ENCODE measurements at places on chromosomes 3 and 15.

DNA sequence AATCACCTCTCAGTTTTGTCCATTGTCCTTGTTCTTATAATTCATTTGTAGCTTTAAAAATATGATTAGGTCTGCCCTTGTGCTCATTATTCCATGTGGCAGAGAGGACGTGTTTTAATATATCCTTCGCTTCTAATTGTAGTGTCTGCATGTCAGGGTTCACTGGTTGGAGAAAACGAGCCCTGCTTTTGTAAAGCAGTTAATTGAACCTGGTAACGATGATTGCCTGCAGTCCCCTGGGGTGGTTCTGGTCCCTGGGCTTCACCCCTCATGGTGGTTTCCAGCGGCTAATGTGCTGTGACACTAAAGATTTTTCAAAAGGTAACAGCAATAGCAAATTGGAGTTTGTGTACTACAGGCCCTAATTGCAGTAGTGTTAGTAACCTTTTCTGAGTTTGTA is 299.6 kb downstream of the CACNA2D3 start:
- no peak for DNase-seq

GRCh38 chr3:15284121-15284889 is 48.1 kb downstream of the SH3BP5 start:
- DNase-seq, result no peak

- no peak for DNase-seq
These were observed 285.2 kb downstream of the ADAMTS17 start for GRCh38 chr15:100056411-100057072.

GRCh38 chr3:106215047-106215446 is 346.2 kb upstream of the CBLB start:
- DNase-seq, result no peak

- no peak for DNase-seq
These were observed 335.8 kb downstream of the MECOM start for GRCh38 chr3:169327546-169328356.

- DNase-seq, result no peak
These were observed 17.6 kb downstream of the C15orf62 start for GRCh38 chr15:40787344-40787841.

- no peak for DNase-seq
These were observed 55.7 kb downstream of the OXNAD1 start for GRCh38 chr3:16320711-16321110.

- DNase-seq, result no peak
These were observed 58.5 kb downstream of the DCUN1D1 start for GRCh38 chr3:182921665-182922355.

GRCh38 chr3:52773361-52774065 is 2.8 kb upstream of the NEK4 start:
- no peak for DNase-seq

DNA sequence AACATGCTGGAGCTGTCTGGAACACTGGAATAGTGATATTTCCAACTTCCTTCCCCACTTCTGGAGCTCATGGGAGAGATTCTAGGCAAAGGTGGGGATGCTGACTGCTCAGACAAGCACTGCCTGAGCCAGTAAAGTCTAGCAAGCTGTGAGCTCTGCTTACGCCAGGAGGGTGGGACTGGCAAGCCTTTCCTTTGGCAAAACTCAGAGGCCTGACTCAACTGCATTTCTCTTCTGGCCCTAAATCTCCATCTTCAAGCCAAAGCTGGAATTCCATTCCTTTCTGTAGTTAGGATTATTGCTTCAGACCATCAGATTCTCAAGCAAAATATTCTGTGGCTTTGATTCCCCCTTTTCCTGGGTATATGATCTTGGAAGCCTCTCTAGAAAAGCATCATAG is 20.3 kb upstream of the EPB42 start:
- DNase-seq, result no peak

DNA sequence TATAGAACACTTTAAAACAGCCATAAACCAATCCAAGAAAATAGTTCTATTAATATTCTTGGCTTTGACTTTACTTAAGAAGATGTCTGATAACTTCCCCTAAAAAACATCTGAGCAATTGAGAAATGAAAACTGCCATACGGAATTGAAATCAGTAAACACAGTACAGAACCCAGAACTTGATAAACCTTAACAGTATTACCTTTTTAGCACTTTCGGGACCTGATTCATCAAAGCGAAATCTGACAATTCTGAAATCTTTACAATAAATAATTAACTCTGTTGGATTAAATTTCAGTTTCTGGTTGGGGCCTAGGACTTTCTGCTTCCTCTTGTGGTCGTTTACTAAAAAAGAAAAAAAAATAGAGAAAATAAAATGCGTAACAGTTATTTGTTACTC is 17.3 kb downstream of the MTMR10 start:
- DNase-seq, result no peak

DNA sequence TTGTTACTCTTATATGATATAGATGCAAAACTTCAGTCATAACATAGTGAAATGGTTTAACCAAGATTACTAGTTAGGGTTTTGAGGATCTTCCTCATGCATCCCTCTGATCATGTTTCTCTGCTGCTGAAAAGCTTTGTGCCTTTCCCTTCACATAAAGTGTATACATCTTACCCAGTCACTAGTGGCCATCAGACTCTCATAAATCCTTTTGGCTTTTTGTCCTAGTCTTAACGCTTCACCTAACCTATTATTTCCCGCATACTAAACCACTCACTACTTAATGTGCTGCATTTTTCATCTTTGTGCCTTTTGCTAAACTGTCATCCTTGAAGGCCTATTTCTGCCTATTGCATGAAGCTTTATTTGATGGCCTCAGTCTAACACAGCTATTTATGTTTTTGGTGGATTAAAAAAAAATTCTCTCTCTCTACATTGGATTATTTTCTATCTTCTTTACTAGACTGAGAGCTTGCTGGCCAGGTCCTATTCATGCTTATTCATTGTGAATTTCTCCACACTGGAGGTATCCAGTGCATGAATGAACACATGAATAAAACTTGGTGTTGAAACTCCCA is 717.6 kb upstream of the GOLIM4 start:
- DNase-seq, result no peak

DNA sequence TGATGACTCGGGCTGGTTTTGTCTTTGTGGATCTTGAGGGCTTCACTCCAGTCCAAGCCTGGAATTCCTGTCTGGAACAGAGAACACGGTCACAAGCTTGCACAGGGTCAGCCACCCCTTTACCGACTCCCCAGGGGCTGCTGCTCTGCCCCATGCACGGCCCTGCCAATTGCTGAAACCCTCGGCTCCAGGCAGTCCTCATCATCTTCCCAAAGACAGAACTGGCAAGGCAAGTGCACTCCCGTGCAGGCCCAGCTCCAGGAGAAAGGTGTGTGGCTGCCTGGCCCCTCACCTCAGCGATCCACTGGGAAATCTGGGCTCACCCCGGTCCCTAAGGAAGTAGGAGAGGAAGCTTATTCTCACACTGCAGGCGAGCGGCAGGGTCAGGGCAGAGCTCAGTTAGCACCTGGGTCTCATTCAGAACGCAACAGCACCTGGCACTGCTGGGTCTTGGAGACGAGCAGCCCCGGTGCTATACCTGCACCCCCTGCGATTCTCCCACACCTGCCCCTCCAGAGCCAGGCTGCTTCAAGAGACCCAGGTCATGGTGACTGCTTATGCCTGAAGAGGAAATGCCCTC is 7.2 kb downstream of the MAP6D1 start:
- no peak for DNase-seq

- DNase-seq, result no peak
These were observed 400.9 kb downstream of the PLOD2 start for GRCh38 chr3:145760036-145760435.

GRCh38 chr15:58387130-58387529 is 44.7 kb upstream of the LIPC start:
- no peak for DNase-seq

DNA sequence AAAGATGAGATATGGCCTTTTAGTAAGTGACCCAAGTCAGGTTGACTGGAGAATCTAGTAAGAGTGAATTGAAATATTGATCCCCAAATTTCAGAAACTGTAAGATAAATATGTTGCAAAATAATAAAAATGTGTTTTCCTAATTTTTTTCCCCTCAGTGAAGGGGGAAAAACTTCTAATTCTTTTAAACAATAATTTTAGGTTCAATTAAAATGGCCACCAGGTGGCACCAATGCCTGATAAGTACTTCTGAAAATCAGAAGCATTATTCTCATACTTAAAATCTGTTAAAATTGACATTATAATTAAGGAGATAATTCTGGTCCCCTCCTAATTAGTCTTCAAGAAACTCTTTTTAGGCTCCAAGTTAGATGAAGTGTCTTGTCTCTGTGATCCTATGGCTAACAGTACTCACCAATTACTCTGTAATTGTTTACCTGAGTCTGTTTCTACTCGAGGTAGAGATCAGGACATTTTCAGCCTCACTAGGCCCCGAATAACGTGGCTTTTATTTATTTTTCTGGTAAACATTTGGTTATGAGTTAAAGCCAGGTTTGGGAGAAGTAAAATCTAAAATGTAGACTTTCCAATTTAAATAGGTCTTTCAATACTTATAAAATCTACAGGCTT is 52.6 kb downstream of the NMD3 start:
- peak; percentile 74 for DNase-seq

DNA sequence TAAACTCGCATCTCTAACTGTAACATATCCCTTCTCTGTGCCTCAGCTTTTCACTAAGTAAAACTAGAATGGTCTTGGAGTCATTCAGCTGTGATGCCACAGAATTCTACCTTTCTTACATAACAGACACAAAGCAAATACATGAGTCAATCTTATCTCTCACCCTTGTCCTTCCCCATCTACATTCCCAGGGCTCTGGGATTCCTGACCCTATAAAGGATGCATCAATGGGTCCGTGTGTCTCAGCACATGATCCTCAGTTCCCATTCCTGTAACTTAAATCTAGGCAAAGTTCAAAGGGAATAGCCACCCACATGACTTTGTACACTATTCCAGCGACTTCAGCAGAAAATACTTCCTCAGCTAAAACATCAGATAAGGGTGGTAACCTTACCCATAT is 11.8 kb upstream of the ARL8B start:
- no peak for DNase-seq

GRCh38 chr15:41620536-41621199 is 39.5 kb upstream of the MGA start:
- DNase-seq, result no peak

DNA sequence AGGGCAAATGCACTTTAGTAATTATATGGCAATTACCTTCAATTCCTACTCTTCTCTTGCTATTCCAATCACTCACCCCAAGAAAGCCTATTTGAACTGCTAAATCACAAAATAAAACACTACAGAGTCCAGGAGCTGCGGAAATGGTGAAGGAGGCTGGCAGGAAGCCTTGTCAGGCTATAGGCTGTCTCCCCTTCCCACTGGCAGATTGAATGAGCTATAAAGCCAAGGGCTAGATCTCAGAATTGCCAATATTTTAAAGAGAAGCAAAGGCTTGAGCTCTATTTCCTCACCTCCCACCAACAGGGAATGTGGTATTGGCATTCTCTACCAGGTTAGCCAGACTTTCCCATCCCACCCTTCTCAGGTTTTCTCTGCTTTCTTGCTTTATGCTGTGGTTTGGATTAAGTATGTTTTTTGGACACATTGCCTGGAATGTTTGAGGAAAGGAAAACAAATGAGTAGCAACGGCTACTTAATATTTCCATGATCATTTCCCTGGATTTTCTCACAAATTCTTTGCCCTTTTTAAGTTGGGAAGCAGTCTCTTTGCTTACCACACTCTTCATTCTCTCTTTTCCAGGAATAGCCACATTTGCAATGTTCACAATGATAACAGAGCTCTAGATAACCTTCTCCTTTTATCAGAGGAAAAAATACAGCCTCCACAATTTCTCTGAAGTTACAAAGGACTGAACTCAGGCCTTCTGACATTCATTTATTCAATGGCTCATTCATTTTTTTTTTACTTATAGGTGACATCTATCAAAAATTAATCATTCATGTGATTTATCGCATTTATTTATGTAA is 1125.4 kb downstream of the ROBO1 start:
- no peak for DNase-seq

DNA sequence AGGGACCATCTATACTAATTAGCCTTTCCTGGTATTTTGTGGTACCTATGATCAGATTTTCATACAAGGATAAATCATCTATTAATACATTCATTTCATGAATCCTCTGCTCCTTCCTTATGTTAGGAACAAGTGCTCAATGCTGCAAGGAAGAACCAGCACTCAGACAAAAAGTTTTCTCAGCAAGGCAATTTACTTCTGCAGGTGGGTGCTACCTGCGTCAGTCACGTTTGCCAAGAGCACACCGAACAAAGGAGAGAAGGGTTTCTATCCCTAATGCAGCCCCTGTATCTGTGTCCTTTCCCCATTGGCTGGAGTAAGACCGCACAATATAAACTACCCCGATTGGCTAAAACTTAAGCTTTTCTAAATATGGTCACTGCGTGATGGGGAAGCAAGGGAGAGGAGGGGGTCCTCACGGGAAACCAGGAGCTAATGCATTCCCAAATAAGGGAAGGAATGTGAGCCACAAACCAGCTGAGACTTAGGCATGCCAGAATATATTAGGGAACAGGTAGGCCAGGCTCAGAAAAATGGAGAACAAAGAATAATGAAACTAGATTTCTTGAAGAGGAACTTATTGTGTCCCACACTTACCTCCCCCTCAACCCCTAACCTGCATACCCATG is 76.5 kb downstream of the AQR start:
- DNase-seq, result no peak

DNA sequence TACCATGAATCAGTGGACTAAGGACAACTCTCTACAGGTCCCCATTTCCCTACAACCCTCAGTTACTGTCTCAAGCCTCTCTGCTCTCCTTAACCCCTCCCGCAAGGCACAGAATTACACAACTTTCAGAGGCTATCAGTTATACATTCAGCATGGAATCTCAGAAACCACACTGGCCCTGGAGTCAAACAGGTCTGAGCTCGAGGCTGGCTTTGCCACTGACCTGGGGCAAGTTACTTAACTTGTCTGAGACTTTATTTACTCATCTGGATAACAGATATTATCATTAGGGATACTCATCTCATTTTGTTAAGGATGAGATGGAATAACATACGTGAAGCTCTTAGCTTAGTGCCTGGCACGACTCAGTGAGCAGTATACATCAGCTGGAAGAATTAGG is 95.2 kb downstream of the WDR76 start:
- DNase-seq, result no peak

DNA sequence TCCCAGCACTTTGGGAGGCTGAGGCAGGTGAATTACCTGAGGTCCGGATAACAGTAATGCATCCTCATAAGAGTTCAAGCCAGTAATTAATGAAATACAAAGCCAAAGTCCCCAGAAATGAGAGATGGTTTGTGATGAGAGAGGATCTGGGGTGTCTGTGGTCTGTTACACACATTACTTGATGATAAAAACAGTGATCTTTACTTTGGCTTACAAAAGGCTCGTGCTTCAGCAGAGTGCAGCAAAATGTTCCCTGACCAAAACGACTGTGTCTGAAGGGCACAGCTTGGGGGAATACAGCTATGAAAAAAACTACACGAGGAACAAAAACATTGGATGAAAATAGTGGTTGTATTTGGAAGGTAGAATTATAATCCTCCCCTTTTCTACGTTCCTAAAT is 40.9 kb downstream of the CRTC3 start:
- DNase-seq, result no peak

Data from natural killer cell (primary cell).